ENCODE measurements at places on chromosomes 5 and 9.

DNA sequence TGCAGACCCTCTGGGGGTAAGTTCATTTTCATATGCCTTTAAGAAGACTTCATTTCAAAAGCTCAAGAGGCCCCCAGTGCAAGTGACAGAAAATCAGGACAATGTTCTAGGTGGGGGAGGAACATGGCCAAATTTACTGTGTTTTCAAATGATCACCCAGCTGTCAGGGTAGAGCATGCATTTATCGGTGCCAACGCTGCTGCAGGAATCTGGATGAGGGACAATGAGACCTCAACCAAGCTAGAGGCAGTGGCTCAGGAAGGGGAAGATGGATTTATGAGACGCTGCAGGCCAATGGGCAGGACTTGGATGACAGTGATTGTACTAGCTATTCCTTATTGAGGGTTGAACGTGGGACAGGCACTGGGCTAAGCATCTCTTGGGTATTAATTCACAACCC, 278.4 kb downstream of the ASTN2 start:
- DNase-seq: no peak

- DNase-seq: no peak
These were observed 159.3 kb downstream of the CEP120 start for GRCh38 chr5:123263859-123264258.

GRCh38 chr9:4559261-4560182, 69.3 kb downstream of the SLC1A1 start:
- no peak for DNase-seq

GRCh38 chr5:44806608-44807007, 2.1 kb upstream of the MRPS30 start:
- DNase-seq: no peak

DNA sequence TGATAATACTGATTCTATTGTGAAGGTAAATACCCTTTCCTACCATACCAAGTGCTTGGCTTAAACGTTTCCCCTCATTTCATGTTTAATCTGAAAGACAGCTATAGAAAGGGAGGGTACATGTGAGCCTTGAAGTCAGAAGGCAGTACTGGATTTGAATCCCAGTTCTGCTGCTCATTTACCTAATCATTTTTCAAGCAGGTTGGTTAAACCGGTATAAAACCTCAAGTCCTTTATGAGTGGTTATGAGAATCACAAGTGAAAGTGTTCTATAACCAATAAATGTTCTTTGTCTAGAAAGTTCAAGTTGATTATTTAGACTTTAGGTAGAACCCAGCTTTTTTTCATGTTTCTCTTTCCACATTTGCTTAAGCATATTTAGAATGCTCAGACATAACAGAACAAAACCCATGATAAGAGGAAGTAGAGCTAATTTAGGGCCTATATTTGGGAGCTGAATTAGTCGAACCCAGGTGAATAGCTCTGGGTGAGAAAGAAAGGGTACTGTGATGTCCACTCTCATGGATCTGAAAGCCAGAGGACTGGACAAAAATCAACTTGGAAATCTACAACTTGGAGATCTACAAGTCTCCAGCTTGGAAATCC, 29.7 kb upstream of the F2RL2 start:
- no peak for DNase-seq

DNA sequence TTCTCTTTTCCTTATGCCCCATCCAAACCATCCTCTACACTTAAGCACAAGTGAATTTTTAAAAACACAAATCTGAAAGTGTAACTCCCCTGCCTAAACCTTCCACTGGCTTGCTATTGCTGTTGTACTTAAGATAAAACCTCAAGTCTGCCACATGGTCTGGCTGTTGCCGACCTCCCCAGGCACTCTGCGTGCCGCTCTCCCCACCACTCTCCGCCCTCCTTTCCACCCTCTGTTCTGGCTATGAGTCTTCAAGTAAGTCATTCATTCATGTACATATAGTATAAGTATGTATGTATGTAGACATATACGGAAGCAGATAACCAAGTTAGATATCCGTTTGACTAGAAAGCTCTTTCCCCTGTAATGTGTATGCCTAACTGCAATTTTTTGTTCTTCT, 94.7 kb upstream of the ANKRD55 start:
- no peak for DNase-seq

- no peak for DNase-seq
These were observed 154.5 kb downstream of the AOPEP start for GRCh38 chr9:94881023-94881422.

- no peak for DNase-seq
These were observed 55.5 kb upstream of the ZNF354A start for GRCh38 chr5:178785999-178786398.

DNA sequence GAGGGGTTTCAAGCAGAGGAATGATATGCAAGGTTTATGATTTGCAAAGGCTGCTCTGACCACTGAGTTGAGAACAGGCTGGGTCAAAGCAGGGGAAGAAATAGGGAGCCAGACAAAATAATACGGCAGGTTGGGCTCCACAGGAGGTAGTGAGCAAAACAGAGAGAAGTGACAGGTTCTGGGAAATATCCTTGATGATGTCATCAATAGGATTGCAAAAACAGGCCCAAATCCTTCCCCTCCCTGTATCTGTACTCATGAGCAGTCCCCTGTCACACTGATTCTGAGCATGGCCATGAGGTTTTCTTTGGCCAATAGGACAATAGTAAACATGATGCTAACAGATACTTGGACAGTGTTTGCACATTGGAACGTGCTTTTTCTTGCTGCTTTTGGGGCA, 471.8 kb upstream of the BRINP1 start:
- DNase-seq: no peak

DNA sequence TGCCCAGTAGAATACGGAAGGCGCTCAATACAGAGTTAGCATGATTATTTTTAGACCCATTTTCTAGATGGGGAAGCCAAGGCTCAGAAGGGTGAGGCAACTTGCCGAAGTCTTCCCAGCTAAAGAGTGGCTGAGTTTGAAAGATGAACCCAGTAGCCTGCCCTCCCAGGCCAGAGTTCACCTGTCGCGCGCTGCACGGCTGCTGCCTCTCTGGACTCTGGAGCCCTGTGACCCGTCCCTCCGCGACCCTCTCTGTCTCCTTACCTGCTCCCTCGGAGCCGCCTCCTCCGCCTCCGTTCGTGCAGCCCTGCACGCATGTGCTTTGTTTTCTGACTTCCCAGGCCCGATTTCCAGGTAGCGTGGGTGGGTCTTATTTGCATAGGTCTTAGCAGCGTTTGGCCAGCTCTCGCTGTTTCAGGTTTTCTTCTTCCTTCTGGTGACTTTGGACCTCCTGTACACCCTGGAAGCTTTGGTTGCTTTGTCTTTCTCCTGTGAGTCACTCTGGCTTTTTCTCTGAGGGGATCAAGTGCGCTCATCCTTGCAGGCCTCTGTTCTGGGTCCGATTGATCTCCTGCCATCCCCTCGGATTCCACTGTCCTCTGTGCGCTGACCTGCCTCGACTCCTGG, at the start of gene RNF183:
Gene RNF183, minus strand, starts transcription at position 585 of the 627 bp plus-strand sequence. CDS start 5,192 bp downstream, outside the sequence.
- DNase-seq: no peak

- DNase-seq: no peak
These were observed 16.4 kb downstream of the SLC6A18 start for GRCh38 chr5:1241509-1242080.

DNA sequence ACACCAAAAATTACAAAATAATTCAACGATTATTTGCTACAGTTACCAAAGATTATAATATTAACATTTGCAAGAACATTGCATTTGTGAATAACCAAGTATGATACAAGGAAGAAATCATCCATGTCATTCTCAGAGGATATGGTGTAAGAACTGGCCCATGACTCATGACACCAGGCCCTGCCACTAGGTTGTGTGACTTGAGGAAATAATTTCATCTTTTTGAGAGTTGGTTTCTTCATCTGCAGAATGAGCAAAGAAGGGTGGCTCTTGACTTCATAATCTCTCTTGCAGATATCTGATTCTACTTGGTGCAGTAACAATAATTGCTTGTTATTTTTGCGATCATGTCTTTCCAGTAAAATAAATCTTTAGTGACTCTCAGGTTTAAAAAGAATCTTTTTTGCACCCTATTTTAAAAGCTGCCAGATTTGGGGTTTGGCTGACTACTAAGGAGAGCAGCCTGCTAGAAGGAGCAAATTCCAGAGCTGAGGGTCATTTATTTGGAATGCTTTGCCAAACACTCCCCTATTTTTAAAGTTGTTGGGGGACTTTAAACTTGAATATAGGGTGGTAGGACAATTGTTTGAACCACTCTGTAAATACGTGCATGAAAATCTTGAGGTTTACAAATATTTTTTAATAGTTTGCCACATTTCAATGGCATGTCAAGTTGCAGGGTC, 23.5 kb downstream of the ITGA1 start:
- no peak for DNase-seq

DNA sequence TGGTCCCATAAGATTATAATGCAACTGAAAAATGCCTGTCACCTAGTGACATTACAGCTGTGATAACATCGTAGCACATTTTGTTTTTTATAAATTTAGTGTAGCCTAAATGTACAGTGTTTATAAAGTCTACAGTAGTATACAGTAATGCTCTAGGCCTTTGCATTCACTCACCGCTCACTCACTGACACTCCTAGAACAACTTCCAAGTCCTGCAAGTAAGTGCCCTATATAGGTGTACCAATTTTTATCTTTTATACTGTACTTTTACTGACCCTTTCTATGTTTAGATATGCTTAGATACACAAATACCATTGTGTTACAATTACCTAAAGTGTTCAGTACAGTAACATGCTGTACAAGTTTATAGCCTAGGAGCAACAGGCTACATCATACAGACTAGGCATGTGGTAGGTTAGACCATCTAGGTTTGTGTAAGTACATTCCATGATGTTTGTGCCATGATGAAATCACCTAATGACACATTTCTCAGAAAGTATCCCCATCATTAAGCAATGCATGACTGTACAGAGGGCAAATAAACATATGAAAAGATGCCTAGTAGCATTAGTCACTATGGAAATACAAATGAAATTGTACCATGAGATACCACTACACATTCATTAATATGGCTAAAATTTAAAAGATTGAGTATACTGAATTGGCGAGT, 127.6 kb downstream of the TRPM6 start:
- DNase-seq: no peak

- no peak for DNase-seq
These were observed 33.6 kb downstream of the HTR4 start for GRCh38 chr5:148620696-148621095.

GRCh38 chr5:134028496-134028895, 23.7 kb upstream of the VDAC1 start:
- no peak for DNase-seq

- DNase-seq: no peak
These were observed at the start of gene CDH12 for GRCh38 chr5:22852807-22853660. Gene CDH12 (minus strand): TSS chr5:22853344.

DNA sequence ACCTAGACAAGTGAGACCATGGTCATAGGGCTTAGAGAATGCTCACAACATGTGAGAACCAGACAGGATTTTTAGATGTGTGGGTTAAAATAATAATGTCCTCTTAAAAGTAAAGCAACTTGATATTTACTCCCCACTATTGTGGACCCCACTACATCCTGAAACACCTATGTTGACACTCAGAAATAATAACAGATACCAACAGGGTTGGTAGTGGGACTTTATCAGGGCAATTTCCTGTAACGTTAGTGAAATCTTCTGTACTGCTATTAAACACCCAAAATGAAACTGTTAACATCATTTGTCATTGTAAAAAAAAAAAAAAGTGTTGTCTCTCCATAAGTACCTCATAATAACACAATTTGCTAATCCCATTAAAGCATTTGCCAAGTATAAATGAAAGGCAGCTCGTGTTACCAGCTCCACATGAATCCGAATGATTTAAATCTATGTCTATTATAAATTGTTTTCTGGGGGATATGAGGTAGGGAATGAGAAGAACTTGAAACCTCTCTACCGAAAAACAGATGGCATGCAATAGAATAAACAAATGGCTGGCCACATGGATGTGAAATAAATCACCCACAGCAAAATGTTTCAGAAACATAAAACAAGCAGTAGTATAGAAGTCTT, 285.9 kb downstream of the ARHGEF28 start:
- no peak for DNase-seq

DNA sequence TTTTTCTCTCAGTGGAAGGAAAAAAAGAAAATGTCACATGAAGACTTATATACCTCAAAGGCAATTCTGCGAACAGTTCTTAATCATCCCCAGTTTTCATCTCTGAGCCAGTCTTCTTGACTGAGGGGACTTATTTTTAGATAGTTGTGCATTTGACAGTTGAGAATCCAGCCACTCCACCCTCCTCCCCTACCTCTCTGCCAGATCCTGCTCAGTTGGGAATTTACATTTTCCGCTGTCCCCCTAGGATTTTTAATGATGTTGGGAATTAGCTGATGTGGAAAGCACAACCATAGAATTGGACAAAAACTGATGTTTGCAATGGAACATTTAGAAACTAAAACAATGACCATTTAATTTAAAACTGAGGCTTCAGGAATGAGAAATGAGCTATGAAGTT, 194.3 kb upstream of the PIK3R1 start:
- no peak for DNase-seq
